HuH-7 (cell line): ENCODE measurements at places on chromosomes 12 and 14.

- DNase-seq: no peak
Measured at GRCh38 chr14:81313200-81313599, 86.9 kb downstream of the STON2 start.

- DNase-seq: no peak
Measured at GRCh38 chr14:88142997-88143396, 138.1 kb downstream of the GPR65 start.

- no peak for DNase-seq
Measured at GRCh38 chr14:49464885-49465284, 121.3 kb downstream of the RPS29 start.

DNA sequence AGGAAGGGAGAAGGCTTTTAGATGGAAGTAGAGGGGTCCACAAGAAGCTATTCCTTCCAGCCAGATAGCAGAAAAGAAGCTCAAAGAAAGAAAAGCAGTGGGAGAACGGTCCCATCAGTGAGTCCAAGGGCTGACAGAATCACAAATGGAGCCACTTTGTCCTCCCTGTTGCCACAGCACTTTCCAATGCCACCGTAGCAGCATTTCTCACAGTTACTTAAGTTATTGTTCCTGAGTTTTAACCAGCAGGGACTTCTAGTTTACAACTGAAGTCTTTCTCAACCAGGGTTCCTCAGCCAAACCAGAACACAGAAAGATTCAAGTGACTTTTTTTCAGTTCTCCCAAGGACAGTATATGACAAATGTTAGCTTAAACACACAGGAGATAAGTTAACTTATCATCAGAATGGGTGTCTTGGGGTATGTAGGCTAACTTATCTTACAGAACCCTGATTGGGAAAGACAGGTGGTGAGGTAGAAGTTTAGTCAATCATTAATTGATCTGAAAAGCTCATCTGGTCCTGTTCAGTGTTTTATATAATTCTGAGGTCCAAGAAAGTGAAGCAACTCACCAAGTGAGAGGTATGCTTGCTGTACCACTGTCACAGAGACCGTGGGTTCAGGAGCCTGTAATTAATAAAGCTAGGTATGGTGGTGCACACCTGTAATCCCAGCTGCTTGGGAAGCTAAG is 7.0 kb downstream of the GATC start:
- no peak for DNase-seq

DNA sequence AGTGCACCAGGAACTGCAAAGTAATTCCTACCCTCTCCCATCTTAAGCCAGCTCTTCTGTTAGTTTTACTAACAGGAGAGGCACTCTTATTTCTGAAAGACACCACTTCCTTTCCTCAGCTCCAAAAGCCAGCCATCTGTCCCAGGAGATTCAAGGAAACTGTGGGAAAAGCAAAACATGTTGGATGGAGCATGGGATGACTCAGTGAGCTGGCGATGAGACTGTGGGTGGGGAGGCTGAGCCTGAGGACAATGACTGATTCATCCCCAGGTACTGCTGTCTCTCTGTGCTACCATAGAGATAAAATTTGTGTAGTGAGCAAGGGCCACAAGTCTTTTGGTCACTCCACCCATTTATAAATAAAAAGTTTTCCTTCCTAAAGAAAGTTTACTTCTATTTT is 141.4 kb downstream of the MYRFL start:
- no peak for DNase-seq
